KBM-7 (cell line): ENCODE measurements at places on chromosomes 3 and 15.

DNA sequence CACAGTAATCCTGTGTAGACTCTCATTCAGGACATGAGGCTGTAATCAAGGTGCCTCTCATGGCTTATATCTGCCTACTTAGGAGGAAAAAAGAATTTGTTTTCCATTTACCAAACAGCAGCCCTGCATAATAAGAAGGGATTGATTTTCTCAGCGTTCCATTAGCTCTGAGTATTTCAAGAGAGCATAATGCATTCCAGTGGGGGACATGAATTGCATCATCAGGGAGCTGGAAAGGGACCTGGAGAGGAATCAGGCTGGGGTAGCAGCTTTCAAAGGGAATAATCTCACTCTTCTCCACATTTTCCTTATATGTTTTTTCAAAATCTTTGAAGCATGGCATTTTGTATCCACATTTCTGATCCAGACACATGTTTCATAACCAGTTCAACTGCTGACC lies 150.6 kb upstream of the ANKRD28 start:
- no peak for DNase-seq

GRCh38 chr3:136840252-136840651 lies 21.3 kb downstream of the SLC35G2 start:
- no peak for DNase-seq

DNA sequence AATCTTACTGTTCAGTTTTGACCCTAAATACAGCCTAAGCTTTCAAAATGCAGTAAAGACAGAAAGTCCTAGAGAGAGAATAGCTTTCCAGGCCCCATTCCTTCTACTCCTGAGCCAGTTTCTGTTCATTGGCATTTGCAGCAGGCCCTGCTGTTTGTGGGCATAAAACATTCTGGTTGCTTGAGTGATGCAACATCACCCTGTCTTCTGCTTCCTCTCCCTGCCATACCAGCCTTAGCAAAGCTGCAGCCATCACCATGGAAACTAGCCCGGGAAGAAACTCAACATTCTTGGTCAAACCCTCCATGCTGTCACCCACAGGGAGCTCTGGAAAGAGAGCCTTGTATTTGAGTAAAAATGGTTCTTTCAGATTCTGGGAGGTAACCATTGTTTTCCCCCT lies 325.7 kb downstream of the MAGI1 start:
- DNase-seq: peak; percentile 7

GRCh38 chr15:66456211-66456610 lies 41.4 kb downstream of the SNAPC5 start:
- no peak for DNase-seq

GRCh38 chr3:79364784-79365183 lies 403.0 kb downstream of the ROBO1 start:
- DNase-seq: no peak

DNA sequence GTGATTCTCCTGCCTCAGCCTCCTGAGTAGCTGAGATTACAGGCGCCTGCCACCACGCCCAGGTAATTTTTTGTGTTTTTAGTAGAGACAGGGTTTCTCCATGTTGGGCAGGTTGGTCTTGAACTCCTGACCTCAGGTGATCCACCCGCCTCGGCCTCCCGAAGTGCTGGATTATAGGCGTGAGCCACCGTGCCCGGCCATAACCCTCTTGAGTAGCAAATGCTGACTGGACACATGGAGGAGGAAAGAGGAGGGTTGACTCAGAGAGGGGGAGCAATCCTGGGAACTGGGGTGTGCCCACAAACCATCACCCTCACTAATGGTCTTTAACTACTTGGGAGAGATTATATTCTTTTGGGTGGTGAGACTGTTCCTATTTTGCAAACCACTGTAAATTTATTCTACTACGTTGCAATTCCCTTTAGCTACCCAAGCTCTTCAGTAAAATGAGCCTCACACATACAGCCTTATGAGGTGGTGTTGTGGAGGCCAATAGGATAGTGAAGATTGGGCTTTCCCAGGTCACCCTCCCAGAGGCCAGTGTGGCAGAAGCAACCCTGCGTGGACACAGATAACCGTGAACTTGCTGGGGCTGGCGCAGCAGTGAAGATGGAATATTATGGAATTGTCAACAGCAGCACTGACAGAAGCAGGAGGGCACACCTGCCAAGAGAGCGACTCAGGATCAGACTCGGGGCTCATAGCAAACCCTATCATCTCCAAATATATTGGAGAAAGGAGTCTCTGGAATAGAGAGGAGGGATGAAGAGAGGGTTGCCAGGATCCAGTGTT lies 37.4 kb downstream of the TLNRD1 start:
- no peak for DNase-seq

- DNase-seq: no peak
Observed at GRCh38 chr3:55792009-55792408, 304.9 kb upstream of the WNT5A start.

DNA sequence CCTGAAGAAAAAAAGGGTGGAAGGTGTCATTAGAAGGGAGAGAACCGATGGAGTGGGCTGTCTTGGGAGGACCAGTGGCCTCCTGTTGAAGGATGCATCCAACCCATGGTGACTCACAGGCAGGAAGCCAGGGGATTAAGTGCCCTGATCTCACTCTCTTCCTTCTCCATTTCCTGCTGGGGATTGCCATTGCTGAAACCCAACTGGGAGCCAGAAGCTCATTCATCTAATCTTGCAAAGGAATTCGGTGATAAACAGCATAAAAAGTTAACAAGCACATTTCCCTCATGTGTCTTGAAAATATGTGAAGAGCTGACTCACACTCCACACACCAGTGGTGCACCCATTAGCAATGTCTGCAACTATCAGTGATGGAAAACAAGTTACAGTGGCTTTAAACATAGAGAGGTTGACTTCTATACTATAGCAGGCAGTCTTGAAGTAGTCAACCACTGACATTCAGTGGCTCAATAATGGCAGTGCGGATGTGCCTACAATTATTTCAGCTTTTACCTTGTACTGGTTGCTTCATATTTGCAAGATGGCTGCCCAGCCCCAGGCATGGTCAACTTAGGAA lies 12.8 kb upstream of the CSRNP1 start:
- peak; percentile 62 for DNase-seq

GRCh38 chr3:133469140-133469731 lies 69.4 kb downstream of the BFSP2 start:
- no peak for DNase-seq

DNA sequence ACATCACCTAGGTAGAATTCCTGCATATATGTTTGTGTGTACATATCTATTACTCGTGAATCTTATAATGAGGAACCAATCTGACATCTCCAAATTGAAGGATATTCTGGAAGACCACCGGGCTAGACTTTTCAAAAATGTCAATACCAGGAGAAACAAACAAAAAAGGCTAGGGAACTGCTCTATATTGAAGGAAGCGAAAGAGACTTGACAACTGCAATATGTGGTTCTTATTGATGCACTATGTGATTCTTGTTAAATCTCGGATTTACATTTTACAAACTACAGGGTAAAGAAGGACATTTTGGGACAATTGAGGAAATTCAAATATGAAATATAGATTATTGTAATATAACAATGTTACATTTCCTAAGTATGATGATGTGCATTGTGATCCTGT lies 137.5 kb upstream of the CCDC54 start:
- no peak for DNase-seq

DNA sequence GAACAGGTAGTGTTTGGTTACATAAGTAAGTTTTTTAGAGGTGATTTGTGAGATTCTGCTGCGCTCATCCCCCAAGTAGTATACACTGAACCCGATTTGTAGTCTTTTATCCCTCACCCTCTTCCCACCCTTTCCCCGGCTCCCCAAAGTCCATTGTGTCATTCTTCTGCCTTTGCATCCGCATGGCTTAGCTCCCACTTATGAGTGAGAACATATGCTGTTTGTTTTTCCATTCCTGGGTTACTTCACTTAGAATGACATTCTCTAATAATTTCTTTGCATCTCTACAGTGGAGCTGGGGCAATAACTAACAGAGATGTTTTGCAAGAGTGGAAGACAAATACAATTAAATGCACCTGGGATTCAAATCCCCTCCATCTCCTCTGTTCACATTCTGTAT lies 93.2 kb downstream of the TP63 start:
- DNase-seq: no peak

- DNase-seq: no peak
Observed at GRCh38 chr3:12265508-12265907, 23.4 kb upstream of the PPARG start.

GRCh38 chr15:63434576-63435186 lies 53.0 kb upstream of the CA12 start:
- DNase-seq: no peak

- DNase-seq: no peak
Observed at GRCh38 chr3:25971736-25972135, 181.8 kb downstream of the OXSM start.

- no peak for DNase-seq
Observed at GRCh38 chr15:81072551-81072950, 61.5 kb upstream of the CFAP161 start.

DNA sequence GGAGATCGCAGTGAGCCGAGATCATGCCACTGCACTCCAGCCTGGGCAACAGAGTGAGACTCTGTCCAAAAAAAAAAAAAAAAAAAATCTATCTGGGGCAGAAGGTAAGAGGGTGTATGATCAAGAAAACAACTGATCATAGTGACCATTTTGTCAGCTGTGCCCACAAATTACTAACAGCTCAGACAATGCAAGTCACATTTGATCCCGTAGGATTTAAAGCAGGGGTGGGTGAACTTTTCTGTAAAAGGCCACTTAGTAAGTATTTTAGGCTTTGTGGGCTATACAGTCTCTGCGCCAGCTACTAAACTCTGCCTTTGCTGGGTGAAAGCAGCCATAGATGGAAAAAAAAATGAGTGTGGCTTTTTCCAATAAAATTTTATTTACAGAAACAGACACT lies 57.6 kb upstream of the ABI3BP start:
- DNase-seq: no peak

GRCh38 chr3:125647318-125648014 lies 52.2 kb upstream of the OSBPL11 start:
- DNase-seq: no peak

- DNase-seq: no peak
Observed at GRCh38 chr15:101310161-101310480, 15.1 kb upstream of the SNRPA1 start.

GRCh38 chr3:53082736-53083135 lies 36.9 kb upstream of the SFMBT1 start:
- DNase-seq: no peak

GRCh38 chr3:67719333-67719732 lies 64.9 kb upstream of the SUCLG2 start:
- no peak for DNase-seq

DNA sequence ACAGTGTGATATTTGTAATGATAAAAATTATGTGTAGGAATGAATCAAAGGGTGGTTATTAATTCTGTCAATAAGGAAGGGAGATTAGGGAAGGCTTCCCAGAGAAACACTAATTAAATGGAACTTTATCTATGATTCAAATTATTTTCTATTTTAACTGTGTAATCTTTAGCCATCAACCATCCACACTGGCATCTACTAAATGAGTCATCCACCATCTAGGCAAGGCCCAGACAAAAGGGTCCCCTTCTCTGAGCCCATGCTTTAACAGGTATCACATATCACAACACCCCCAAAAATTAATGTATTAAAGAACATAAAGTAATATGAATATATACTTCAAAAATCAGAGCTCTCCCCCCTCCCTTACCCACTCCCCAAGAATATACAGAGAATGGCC lies 19.9 kb upstream of the TPM1 start:
- DNase-seq: no peak

DNA sequence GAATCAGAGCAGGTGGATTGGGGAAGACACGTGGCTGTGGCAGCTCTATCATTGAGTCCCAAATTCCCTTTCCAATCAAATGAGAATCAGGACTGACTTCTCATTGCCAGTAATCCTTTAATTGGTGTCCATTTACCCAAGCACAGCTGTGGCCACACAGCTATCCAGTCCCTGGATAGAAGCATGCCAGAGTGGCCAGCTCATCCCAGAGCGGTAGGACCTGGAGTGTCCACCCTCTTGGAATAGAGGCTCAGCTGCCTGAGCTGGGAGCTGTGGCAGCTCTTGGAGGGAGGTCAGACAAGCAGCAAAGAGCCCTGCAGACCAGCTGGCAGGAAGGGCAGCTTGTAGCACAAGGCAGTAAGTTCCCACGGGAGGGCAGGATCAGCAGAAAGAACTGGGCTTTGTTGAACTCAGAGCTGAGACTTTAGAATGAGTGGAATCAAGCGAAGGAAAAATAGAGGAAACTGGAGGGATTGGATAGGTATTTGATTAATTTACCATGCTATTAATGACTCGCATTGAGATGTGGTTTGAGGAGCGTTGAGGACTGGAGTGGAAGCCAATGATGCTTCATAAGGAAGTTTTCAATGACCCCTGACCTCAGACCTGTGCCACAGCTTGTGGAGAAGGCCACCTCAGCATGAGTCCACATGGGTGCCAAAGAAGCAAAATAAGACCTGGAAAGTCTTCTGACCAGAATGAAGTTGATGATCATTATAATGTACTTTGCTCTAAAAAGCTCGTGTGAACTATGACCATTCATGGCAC lies 6.9 kb upstream of the ALPK3 start:
- DNase-seq: no peak

- no peak for DNase-seq
Observed at GRCh38 chr3:185630182-185630622, 44.1 kb downstream of the SENP2 start.

DNA sequence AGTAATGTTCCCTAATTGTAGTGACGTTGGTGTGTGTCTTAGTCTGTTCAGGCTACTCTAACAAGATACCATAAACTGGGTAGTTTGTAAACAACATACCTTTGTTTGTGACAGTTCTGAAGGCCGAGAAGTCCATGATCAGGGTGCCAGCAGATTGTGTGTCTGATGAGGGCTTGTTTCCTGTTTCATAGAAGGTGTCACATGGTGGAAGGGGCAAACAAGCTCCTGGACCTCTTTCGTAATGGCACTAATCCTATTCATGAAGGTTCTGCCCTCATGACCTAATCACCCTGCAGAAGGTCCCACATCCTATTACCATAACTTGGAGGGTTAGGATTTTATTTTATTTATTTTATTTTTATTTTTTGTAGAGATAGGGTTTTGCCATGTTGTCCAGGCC lies 11.1 kb downstream of the ATXN7 start:
- DNase-seq: no peak

DNA sequence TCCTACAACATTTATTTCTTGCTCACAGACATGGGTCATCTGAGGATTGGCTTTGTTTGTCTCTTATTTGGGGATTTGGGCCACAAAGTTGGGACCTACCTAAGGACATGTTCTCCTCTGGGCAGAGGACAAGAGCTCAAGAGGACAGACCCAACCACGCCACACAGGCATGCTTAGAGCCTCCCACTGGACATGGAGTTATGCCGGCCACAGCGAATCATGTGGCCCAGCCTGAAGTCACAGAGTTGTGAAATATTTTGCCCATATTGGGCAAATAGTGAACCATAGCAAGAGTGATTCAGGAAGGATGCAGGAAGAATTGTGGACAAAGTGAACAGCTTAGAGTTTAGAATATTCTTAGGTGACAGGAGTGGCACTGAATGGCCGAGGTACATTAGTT lies 9.9 kb downstream of the TRAK1 start:
- DNase-seq: no peak

GRCh38 chr15:79078763-79079410 lies 11.7 kb downstream of the RASGRF1 start:
- DNase-seq: peak; percentile 29

GRCh38 chr15:89835176-89835564 lies 20.5 kb upstream of the ANPEP start:
- no peak for DNase-seq

- no peak for DNase-seq
Observed at GRCh38 chr15:23566071-23566554, 639 bp downstream of the MKRN3 start.

GRCh38 chr3:123821920-123822319 lies 62.2 kb downstream of the MYLK start:
- no peak for DNase-seq
